ENCODE measurements at places on chromosomes 5 and 9.

DNA sequence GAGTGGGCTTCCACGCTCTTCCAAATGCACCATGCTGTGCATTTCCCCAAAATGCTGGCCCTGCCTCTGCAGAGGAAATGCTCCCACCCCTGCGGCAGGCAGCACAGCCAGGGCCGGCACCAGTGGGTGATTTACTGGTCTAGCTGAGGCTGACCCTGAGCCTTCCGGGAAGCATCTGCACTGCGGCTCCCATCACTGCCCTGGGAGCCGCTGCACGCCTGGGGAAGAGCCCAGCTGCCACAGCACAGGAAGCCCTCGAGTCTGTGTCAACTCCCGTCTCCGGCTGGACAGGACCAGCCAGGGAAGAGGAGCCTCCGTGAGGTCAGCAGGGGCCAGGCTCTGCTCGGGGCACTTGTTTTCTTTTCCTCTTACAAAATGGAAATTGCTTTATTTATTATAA, 25.1 kb upstream of the EEIG1 start:
- no peak for DNase-seq

GRCh38 chr5:81555865-81556264, 161.9 kb upstream of the ACOT12 start:
- DNase-seq, result no peak

DNA sequence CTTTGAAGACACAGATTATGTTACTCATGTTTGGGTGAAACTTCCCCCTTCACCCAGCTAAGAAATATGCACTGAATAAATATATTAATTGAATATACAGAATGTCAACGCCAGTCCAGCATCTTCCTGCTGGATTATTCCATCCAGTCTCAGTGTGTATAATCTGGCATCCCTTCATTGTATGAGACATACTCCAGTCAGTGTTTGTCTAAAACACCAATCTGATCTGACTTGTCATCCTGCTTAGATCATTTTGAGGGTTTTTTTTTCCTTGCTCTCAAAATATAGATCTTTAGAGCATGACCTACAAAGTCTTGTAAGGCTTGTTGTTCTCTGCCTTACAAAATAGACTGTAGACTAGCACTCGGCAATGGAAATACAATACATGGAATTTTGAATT, 195.1 kb downstream of the SMARCA2 start:
- DNase-seq, result no peak

GRCh38 chr9:119588874-119589744, 219.9 kb upstream of the BRINP1 start:
- no peak for DNase-seq

GRCh38 chr5:125607018-125607417, 816.2 kb upstream of the GRAMD2B start:
- no peak for DNase-seq
